ENCODE measurements at places on chromosomes 11 and 22. TPM values are rescaled to one million over a fixed set of nuclear protein-coding genes. Genes with fewer than 3 reads are reported as not detected.

DNA sequence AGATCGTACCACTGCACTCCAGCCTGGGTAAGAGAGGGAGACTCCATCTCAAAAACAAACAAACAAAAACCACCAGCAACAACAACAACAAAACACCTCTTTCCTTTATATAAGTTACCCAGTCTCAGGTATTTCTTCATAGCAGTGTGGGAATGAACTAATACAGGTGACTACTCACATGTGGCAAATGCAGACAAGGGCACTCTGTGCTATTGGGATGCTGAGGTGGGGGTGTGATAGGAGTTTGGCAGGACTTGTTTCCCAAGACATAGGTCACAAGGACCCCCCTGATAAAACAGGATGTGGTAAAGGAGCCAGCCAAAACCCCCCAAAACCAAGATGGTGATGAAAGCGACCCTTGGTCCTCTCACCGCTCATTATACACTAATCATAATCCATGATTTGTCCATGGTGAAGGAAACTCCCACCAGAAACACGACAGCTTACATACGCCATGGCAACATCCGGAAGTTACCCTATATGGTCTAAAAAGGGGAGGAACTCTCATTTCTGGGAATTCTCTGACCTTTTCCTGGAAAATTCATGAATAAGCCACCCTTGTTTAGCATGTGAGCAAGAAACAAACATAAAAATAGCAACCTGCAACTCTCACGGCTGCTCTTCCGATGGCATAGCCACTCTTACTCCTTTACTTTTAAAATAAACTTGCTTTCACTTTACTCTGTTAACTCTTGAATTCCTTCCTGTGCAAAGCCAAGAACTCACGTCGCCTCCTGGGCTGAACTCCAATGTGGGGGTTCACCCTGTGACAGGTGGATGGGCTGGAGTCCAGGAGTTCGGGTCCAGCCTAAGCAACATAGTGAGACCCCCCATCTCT lies 18.8 kb upstream of the INCENP start:
- DNase-seq = no peak

DNA sequence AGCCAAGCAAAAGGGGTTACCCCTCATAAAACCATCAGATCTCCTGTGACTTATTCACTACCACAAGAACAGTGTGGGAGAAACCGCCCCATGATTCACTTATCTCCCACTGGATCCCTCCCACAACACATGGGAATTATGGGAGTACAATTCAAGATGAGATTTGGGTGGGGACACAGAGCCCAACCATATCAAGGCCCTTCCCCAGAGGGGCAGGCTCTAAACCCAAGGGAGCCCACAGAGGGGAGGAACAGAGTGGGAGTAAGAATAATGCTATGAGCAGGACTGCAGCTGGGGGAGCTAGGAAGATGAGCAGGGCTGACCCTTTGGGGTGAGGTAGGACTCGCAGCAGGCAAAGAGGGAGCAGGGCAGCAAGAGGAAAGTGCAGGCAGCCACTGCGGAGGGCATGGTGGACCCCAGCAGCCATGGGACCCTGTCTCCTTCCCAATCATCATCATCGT lies 59.3 kb downstream of the CD82 start:
- DNase-seq = no peak

BACE1 gene
- total RNA-seq = not detected

DNA sequence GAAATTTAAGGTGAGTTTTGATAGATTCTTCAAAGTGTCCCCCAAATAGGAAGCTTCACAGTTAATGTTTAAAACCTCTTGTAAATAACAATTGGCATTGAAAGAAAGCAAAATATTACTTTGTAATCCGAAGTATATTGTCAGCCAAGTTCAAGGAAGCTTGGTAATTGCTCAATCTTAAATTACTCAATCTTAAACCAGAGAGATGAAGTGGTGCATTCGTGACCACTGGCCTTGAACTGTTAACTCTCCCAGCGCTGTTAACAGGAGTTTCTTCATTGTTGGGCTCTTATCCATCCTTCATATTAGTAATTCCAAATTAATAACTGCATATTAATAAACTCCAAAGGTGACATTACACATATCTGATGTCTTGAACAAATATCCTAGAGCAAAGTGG lies 20.6 kb upstream of the FDX1 start:
- no peak for DNase-seq

OR4D5 gene
- not detected for total RNA-seq

DNA sequence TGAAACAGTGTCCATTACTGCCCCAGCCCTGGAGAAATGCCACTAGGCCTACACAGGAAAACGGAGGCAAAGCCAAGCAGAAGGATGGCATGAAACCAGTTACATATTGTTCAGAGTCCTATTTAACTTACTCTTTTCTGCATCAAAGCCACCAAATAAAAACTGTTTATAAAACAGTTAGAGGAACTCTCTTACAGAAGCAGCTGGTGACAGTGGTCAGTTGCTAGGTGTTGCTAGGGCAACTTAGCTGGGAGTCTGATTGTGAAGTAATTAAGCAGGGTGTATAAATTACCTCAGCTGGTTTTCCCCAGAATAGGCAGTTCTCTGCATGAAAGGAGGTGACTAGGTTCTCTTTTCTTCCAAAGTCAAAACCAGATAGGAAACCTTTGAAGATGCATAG lies 115.6 kb upstream of the ZBED5 start:
- DNase-seq = no peak

DNA sequence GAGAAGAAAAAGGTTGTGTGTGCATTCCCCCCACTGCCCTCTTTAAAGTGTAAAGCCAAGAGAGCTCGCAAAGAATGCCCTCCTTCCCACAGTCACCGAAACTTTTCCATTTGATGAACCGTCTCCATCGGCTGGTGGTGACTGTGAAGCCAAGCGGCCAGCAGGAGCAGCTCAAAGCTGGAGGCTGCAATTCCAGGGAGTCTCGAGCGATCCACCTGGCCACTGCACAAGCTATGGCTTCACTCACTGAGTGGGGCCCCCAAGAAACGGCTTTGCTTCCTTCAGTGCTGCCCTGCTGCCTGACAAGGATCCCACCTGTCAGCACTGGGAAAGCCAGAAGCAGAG lies 117.7 kb downstream of the ABTB2 start:
- no peak for DNase-seq

GRCh38 chr11:46391578-46392420 lies at the start of gene CHRM4:
Gene CHRM4, minus strand, starts transcription at chr11:46391776. Its CDS starts 5,219 bp downstream, at chr11:46386557.
- DNase-seq = peak; percentile 77

DNA sequence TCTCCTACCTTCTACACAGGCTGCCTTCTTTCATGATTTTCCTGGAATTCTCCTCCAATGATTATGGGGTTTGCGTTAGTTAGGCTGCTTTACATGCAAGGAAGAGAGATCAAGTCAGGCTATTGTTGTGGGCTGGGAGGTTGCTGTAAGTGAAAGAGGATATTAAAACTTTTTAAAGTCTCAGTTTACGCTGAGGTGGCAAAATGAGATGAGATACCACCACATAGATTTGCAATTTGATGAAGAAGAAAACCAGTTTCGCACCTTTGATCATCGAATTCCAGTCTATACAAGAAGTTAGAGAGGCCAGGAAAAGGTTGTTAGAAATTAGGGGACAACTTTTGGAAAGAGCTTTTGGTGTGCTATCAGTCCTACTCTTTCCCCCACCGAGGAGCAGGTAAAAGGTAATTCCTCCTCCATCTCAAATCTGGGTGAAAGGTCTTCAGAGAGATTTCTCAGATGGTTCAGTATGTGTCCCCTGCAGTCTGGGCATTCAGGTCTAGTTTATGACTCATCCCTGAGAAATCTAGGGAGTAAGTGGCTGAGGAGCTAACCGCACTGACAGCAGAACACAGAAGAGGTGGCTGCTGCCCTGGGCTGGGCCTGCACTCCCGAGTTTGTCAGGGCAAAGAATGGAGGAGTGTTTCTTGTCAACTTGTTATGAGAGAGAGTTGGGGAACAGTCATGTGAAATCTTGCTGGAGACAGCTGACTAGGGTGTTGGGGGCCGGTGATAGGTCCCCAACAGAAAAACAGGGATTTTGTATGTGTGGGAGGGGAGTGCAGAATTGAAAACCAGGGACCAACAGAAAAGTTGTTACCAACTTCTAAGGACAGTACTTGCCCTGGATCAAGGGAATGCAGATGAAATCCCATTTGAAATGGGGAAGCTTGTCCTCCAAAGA lies 34.7 kb downstream of the CCDC83 start:
- no peak for DNase-seq

GRCh38 chr11:88131764-88132470 lies 43.3 kb downstream of the RAB38 start:
- no peak for DNase-seq

DNA sequence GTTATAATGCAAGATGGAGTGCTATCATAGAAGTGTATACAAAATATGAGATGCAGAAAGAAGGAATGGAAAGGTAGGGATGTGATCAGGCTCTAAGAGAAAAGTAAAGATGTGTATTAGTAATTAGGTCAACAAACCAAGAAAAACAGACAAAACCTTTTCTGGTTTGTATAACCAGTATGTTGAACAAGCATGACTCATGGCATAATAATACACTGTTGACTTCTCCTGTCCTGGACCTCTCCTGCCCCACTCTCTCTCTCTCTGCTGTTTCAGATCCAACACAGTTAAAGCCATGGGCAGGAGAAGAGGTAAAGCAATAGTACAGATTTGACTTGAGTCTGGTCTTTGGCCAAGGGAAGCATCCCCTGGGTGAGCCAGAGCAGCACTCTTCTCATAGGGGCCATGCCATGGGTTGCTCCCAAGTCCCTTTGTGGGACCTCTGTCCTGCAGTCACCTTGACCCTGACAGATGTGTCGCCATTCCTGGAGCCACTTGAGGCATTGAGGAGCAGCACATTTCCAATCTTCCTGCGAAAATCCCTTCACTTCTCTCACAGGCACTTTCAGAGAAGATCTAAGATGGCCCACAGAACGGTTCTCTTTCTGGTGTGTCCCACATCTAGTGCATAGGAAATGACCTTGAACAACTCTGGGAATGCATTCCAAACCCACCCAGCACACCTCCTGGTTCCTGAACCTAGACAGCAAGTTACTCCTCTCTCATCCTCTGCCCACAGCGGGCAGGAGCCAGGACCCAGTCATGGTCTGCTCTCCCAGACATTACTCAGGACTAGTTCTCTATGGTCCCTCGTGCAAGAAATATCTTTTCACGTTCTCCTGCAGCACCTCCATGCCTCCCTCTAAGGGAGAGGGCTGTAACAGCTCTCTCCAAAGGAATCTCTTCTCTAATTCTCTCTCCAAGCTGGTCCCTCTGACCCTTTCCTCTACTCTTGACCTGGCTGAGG lies 58.2 kb upstream of the PRSS23 start:
- no peak for DNase-seq

DNA sequence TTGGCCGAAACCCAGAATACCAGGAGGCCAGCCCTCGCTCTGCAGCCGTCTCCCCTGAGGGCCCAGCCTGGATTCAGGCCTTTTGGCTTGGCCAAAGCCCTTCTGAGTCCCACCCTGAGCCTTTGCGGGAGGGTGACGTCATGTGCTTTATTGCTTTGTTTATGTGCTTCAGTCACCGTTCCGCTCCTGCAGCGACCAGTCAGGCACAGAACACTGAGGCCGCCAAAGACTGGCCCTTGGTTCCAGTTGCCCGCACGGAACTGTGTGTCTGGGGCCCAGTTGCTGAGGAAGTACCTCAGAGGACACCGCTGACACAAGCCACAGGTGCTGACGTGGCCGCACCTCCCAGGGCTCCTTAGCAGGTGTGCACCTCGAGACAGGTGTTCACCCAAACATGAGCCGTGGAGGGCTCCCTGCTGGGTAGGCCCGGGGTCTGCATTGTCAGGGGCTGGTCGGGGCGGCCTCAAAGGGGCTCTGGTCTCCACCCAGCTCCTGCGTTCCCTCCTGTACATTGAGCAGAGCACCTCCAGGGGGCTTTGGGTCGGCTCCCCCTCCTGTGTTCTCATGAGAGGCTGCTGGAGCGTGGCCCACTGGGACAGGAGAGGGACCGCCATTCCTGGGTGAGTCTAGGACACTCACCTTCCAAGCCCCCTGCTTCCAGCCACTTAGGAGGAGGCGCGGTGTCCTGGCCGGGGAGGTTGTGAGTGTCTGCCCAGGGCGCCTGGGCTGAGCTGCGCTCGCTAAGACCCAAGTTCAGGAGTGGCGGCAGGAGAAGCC lies 376.8 kb downstream of the TBC1D22A start:
- DNase-seq = no peak

- no peak for DNase-seq
Observed at GRCh38 chr11:27373856-27374602, 11.0 kb upstream of the CCDC34 start.

DNA sequence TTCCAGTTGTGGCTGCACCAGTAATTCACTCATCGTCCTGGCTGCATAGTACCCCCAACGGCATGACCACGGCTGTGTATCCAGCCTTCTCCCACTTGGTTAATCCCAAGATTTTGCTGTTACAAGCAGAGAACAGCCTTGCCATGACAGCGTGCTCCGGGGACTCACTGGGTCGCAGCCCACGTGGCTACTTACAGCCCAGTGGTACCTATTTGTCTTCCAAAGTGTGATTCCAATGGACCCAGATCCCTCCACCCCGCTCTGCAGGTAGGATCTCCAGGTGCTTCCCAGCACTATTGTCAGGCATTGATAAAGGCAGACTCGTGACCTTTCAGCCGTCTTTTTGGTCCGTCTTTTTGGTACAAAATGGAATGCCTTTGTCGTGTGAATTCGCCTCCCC lies 119.0 kb upstream of the FGF3 start:
- DNase-seq = no peak

GRCh38 chr11:79845002-79845709 lies 404.3 kb upstream of the TENM4 start:
- DNase-seq = no peak

GRCh38 chr11:82864268-82864667 lies 36.0 kb downstream of the PRCP start:
- DNase-seq = peak; percentile 89

- no peak for DNase-seq
Observed at GRCh38 chr11:14112721-14113120, 150.2 kb downstream of the SPON1 start.

SLC15A3 gene
- total RNA-seq = 64.7 TPM

FOLR3 gene
- total RNA-seq = not detected

GRCh38 chr11:46200537-46201281 lies 76.8 kb upstream of the CREB3L1 start:
- DNase-seq = no peak

DEFB131B gene
- not detected for total RNA-seq

RBX1 gene
- 57.5 TPM for total RNA-seq

- no peak for DNase-seq
Observed at GRCh38 chr11:12998336-12998735, 10.8 kb upstream of the RASSF10 start.

OR4P4 gene
- not detected for total RNA-seq

GRCh38 chr11:35856756-35857155 lies 87.1 kb upstream of the LDLRAD3 start:
- DNase-seq = no peak

GRCh38 chr11:115226556-115226955 lies 277.7 kb downstream of the CADM1 start:
- no peak for DNase-seq

FSHB gene
- not detected for total RNA-seq

GRCh38 chr11:73804712-73805111 lies 17.0 kb downstream of the MRPL48 start:
- no peak for DNase-seq

CSF2RB gene
- 6.0 TPM for total RNA-seq
